Stimulated activated CD8-positive, alpha-beta memory T cell treated with anti-CD3 and anti-CD28 coated beads, Interleukin-4, amount 100 ng/mL, for 48 hours (primary cell): ENCODE measurements at places on chromosomes 6 and 20.

DNA sequence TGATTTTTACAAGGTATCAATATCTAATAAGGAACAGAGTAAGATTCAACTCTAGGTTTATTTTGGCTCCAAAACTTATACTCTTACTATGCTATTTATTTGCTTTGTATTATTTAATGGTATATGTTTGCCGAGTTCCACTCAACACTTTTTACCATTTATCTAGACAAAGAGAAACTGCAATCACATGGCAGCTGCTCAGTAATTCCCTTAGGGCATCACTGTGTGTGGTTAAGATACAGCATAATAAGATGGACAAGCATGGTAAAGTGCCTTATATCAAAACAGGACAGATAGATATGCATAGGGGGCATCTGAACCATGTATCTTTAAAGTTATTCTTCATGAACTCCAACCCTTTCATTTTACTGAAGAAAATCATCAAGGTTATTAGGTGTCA lies 483.0 kb upstream of the ID4 start:
- no peak for DNase-seq

GRCh38 chr20:14334306-14334930 lies 3.0 kb downstream of the FLRT3 start:
- DNase-seq: no peak

DNA sequence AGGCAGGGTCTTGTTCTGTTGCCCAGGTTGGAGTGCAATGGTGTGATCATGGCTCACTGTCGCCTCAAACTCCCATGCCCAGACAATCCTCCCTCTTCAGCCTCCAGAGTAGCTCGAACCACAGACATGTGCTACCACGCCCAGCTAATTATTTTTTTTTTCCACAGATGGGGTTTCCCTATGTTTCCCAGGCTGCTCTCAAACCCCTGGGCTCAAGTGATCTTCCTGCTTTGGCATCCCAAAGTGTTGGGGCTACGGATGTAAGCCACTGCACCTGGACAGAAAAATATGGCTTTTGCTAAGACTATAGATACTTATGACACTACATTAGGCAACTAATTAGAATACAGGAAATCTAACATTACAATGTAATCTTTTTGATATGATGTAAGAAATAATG lies 17.9 kb downstream of the RNF24 start:
- DNase-seq: no peak

GRCh38 chr20:33979094-33979493 lies 14.6 kb upstream of the RALY start:
- no peak for DNase-seq

DNA sequence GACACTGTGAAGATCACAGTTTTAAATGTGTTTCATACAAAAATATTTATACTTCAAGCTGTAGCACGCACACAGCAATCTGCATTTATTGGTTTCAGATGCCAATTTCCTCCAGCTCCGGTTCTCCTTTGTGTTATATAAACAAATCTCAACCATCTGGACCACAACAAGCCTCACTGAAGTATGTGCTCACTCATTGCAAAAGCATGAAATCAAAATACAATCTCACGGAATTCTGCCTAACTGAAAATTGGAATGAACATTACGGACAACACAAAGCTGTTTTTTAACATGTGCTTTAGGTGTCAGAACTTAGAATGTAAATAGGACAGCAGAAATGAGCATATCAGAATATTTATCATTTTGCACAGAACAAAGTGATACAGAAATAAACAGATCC lies 38.0 kb downstream of the RCAN2 start:
- no peak for DNase-seq

GRCh38 chr6:139824864-139825263 lies 450.4 kb upstream of the CITED2 start:
- no peak for DNase-seq

GRCh38 chr6:85113934-85114580 lies 335.8 kb upstream of the NT5E start:
- DNase-seq: no peak

- no peak for DNase-seq
These were observed 24.7 kb downstream of the MYT1 start for GRCh38 chr20:64188682-64189529.

GRCh38 chr20:38131588-38132121 lies 33.4 kb downstream of the TGM2 start:
- no peak for DNase-seq

- no peak for DNase-seq
These were observed 41.2 kb downstream of the NR2E1 start for GRCh38 chr6:108207013-108207412.

- DNase-seq: no peak
These were observed 2.3 kb downstream of the SIRPA start for GRCh38 chr20:1897541-1897940.

DNA sequence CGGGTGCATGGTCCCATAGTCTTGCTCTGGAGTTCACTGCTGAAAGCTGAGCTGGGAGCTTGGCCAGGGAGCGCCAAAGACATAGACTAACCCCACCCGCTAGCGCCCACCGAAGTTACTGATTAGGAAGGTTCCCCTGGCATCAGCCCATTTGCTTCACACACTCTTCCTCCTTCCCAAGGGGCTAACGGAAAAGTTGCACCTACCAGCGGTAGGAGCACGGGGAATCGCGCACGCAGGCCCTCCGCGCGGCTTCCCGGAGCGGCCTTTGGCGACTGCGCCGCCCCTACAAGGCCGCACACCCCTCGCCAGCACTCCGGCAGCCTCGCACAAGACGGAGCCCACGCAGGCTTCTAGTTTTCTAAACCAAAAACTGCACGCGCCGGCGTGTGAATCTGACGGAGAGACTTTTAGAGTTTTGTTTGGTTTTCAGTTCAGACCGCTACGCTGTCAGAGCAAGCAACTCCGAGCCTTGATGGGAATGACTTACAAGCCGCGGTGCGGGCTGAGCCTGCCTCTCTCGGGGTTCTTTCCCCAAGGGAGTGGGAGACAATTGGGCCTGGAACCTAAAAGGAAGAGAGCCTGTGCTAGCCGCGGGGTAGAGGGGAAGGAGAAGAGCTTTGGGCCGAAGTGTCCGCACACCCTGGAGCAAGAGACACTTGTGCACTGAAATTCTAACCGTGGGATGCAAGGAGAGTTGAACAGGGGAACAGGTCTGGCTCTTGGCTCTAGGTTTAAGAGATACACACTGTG lies 891 bp upstream of the POU3F2 start:
- DNase-seq: no peak
